ENCODE measurements at places on chromosomes 11 and 22.

GRCh38 chr11:75301601-75302345, 49.7 kb downstream of the ARRB1 start:
- no peak overlapping the region for H3K27ac ChIP-seq
- no peaks in the 10 kb centered on the region for H3K4me1 ChIP-seq
- H3K36me3 ChIP-seq, result peaks cover 15% of the 10 kb centered on the region
- H3K4me3 ChIP-seq, result no peak overlapping the region
- H3K27me3 ChIP-seq, result no peaks in the 10 kb centered on the region
- no peak for DNase-seq

DNA sequence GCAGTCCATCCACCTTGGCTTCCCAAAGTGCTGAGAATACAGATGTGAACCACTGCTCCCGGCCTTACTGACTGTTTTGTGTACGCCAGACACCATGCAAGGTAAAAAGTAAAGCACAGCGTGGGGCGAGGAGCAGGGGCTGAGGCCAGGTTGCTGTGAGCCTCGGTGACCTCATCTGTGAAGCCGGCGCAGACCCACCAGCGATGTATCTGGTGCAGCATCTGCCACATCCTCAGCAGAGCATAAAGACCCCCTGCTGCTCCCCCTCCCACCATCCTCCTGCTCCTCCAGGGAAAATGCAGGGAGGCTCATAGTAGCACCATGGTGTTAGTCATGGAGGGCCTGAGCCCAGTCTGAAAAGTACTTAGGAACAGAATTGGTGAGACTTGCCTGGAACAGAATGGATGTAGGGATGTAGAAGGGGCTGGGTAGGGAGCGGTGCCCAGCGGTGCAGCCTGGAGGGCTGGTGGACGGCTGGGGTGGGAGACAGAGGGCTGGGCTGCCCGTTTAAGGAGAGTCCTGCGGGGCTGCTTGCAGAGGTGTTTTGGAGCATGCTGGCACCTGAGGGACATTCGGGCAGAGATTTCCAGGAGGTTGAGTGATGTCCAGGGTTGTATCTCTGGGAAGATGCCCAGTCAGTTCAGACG, 462.4 kb downstream of the BRD1 start:
- no peak for DNase-seq
- H3K27me3 ChIP-seq, result no peaks in the 10 kb centered on the region
- H3K4me1 ChIP-seq, result no peaks in the 10 kb centered on the region
- H3K36me3 ChIP-seq, result no peaks in the 10 kb centered on the region
- H3K27ac ChIP-seq, result no peak overlapping the region

DNA sequence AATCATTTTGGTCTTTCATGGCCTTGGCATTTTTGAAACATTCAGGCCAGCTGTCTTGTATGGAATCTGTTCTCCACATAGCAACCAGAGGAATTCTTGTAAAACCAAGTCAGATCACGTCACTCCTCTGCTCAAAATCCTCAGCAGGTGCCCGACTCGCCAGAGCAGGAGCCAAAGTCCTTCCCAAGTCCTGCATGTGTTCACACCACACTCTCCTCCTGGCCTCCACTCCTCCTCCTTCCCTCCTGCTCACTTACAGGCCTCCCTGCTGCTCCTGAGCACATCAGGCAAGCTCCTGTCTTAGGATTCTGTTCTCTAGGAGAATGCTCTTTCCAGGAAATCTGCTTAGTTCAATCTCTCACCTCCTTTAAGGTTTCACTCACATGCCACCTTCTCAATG, 6.9 kb upstream of the PSMC3 start:
- no peaks in the 10 kb centered on the region for H3K27me3 ChIP-seq
- no peaks in the 10 kb centered on the region for H3K36me3 ChIP-seq
- H3K4me1 ChIP-seq, result no peaks in the 10 kb centered on the region
- H3K27ac ChIP-seq, result no peak overlapping the region
- H3K4me3 ChIP-seq, result no peak overlapping the region

DNA sequence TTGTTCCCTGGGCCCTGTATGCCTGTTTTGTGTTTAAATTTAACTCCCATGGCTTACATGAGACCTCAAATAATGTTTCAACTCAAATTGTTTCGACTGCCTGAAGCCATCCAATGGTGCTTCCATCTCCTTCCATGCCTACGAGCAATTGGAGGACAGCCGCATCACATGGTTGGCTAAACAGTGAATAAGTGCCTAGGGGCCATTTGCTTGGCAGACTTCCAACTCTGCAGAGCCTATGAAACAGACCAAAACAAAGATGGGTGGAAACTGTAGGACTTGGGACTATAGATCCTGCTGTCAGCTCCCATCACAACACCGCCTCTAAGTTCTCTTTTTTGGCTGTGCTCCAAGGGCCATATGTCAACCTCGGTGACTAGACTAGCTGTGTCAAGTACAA, 84.1 kb downstream of the PARVA start:
- H3K27me3 ChIP-seq, result no peaks in the 10 kb centered on the region
- H3K36me3 ChIP-seq, result no peaks in the 10 kb centered on the region
- H3K4me1 ChIP-seq, result peaks cover 6% of the 10 kb centered on the region
- peak; percentile 22 for DNase-seq

- H3K27ac ChIP-seq, result no peak overlapping the region
- no peaks in the 10 kb centered on the region for H3K4me1 ChIP-seq
- H3K27me3 ChIP-seq, result no peaks in the 10 kb centered on the region
Observed at GRCh38 chr11:107898270-107898669, 30.0 kb upstream of the RAB39A start.

- H3K4me3 ChIP-seq, result no peak overlapping the region
- H3K27me3 ChIP-seq, result peaks cover 83% of the 10 kb centered on the region
- no peak overlapping the region for H3K27ac ChIP-seq
- DNase-seq, result no peak
- H3K36me3 ChIP-seq, result no peaks in the 10 kb centered on the region
Observed at GRCh38 chr11:111301004-111301841, 2.9 kb downstream of the POU2AF3 start.

GRCh38 chr11:40337118-40337517, 1122.3 kb downstream of the LRRC4C start:
- no peaks in the 10 kb centered on the region for H3K27me3 ChIP-seq
- H3K4me1 ChIP-seq, result no peaks in the 10 kb centered on the region

DNA sequence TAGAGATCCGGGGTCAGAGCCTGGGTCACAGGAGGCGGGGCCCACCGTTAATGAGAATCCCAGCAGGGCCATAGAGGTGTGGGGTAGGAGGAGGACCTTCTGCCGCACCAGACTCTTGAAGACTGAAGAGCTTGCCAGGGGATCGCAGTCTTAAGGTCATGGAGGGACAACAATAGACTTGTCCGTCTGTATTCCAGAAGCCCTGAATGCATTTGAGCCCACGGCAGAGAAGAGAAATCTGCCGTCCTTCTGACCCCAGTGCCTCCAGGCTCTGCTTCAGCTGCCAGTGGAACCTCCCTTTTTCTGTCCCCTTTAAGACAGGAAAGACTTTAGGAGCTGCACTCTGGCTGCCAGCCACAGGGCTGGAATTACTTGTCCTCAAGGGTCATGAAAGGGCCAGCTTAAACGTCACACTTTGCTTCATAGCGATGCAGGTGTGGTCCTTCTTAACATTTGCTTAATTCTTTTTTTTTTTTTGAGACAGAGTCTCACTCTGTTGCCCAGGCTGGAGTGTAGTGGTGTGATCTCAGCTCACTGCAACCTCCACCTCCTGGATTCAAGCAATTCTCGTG, 15.5 kb upstream of the ST3GAL4 start:
- no peak overlapping the region for H3K4me3 ChIP-seq
- H3K36me3 ChIP-seq, result peaks cover 3% of the 10 kb centered on the region
- peaks cover 5% of the 10 kb centered on the region for H3K4me1 ChIP-seq
- H3K27me3 ChIP-seq, result no peaks in the 10 kb centered on the region
- no peak for DNase-seq
- H3K27ac ChIP-seq, result no peak overlapping the region

- H3K36me3 ChIP-seq, result no peaks in the 10 kb centered on the region
- peak; percentile 72 for DNase-seq
- no peaks in the 10 kb centered on the region for H3K27me3 ChIP-seq
- H3K27ac ChIP-seq, result peak overlapping the region; percentile 99
Observed at GRCh38 chr11:86245369-86246292, 1.1 kb downstream of the EED start.

- H3K36me3 ChIP-seq, result no peaks in the 10 kb centered on the region
- no peak overlapping the region for H3K27ac ChIP-seq
- peaks cover 82% of the 10 kb centered on the region for H3K27me3 ChIP-seq
- no peak overlapping the region for H3K4me3 ChIP-seq
Observed at GRCh38 chr11:124749912-124750311, 2.1 kb downstream of the VSIG2 start.

- H3K36me3 ChIP-seq, result no peaks in the 10 kb centered on the region
- peaks cover 14% of the 10 kb centered on the region for H3K27me3 ChIP-seq
- no peak for DNase-seq
- H3K27ac ChIP-seq, result no peak overlapping the region
- no peak overlapping the region for H3K4me3 ChIP-seq
Observed at GRCh38 chr22:37002633-37003032, 16.6 kb downstream of the TST start.

- H3K4me1 ChIP-seq, result no peaks in the 10 kb centered on the region
- DNase-seq, result no peak
- no peak overlapping the region for H3K4me3 ChIP-seq
- no peak overlapping the region for H3K27ac ChIP-seq
- H3K27me3 ChIP-seq, result no peaks in the 10 kb centered on the region
Observed at GRCh38 chr11:120448240-120448639, 63.3 kb upstream of the GRIK4 start.

DNA sequence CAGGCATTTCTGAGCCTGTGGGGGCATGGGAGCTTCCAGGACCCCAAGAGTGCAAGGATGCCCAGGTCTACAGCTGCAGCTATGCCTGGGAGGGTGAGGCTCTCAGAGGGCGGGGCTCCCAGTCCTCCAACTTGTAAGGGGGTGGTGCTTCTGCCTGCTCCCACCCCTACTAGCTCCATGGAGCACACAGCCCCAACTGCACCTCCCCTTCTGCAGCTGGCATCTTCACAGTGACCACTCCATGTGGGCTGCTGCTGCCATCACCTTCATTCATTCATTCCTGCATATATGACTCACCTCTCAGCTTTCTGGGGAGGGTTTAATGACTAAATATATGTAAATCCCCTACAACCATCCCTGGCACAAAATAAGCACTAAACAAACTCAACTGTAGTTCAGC, 43.8 kb downstream of the CHST1 start:
- no peak overlapping the region for H3K4me3 ChIP-seq
- no peaks in the 10 kb centered on the region for H3K4me1 ChIP-seq
- DNase-seq, result no peak
- no peak overlapping the region for H3K27ac ChIP-seq

GRCh38 chr22:26322179-26322905, 106.7 kb upstream of the ASPHD2 start:
- H3K36me3 ChIP-seq, result no peaks in the 10 kb centered on the region
- H3K27ac ChIP-seq, result no peak overlapping the region
- H3K4me3 ChIP-seq, result no peak overlapping the region
- no peaks in the 10 kb centered on the region for H3K4me1 ChIP-seq
- DNase-seq, result no peak
- no peaks in the 10 kb centered on the region for H3K27me3 ChIP-seq

Measured in endodermal cell (in vitro differentiated cells).